ENCODE measurements at places on chromosomes 6 and 20.
A peak's percentile ranks its signal among the peaks of the same experiment; 100 is the strongest.

DNA sequence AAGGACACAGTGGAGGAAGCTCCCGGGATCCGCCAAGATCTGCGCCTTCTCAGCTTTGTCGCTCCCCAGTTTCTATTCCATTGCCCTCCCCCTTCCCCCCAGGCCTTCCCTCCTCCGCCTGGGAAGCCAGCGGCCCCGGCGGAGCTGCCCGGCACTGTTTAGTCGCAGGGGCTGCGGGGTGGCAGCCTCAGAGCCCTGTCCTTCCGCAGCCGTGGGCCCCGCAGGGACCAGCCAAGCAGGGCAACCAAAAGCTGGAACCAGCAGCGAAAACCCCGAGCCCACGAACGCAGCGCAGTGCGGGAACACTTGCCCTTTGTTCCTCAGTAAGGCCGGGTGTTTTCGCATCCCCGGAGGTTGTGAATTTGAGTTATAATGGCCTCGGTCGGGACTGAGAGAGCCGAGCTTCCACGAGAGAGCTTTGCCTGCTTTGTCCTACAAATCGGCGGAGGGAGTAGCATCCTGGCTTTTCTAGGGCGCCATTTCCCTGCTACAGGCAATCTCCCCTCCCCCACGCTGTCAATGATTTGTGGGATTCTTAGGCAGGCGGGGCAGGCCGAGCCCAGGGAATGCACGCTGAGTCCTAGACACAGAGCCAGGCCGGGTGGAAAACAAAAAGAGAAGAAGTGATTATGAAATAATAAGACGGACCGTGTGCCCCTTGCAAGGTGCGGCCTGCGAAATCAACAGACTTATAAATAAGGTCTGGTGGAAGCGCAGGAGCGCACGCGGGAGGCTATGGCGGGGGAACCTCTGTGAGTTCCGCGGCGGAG, 4.0 kb upstream of the TUBB2B start:
- peak; percentile 83 for DNase-seq

DNA sequence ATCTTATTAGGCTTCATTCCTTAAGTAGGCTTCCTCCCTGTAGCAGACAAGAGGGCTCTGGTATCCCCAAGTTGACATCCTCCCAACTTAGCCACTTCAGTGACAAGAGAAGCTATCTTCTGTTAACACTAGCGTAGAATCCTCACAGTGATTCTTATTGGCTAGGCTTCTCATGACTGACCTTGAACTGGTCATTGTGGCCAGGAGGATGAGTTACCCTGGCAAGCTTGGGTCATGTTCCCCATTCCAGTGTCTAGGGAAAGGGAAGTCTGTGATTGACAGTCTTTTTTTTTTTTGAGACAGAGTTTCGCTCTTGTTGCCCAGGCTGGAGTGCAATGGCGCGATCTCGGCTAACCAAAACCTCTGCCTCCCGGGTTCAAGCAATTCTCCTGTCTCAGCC, 7.1 kb downstream of the CDKAL1 start:
- DNase-seq, result no peak

- DNase-seq, result no peak
These were observed 232.3 kb downstream of the PRL start for GRCh38 chr6:22064558-22064957.

GRCh38 chr20:9322661-9323060, 191.7 kb upstream of the LAMP5 start:
- no peak for DNase-seq
